Activated naive CD8-positive, alpha-beta T cell treated with anti-CD3 and anti-CD28 coated beads, Interleukin-2, amount 50 U/mL, for 24 hours (primary cell): ENCODE measurements at places on chromosomes 1 and 21.
A peak's percentile ranks its signal among the peaks of the same experiment; 100 is the strongest.

- H3K4me3 ChIP-seq: no peak overlapping the region
- H3K27me3 ChIP-seq: no peaks in the 10 kb centered on the region
- DNase-seq: no peak
- H3K27ac ChIP-seq: peak overlapping the region; percentile 65
Observed at GRCh38 chr21:41366522-41367151, 4.8 kb downstream of the MX2 start.

- peaks cover 12% of the 10 kb centered on the region for H3K36me3 ChIP-seq
- no peak overlapping the region for H3K27ac ChIP-seq
- DNase-seq: no peak
- no peak overlapping the region for H3K4me3 ChIP-seq
- H3K4me1 ChIP-seq: peaks cover 5% of the 10 kb centered on the region
Observed at GRCh38 chr1:231359113-231359512, 21.0 kb downstream of the SPRTN start.

DNA sequence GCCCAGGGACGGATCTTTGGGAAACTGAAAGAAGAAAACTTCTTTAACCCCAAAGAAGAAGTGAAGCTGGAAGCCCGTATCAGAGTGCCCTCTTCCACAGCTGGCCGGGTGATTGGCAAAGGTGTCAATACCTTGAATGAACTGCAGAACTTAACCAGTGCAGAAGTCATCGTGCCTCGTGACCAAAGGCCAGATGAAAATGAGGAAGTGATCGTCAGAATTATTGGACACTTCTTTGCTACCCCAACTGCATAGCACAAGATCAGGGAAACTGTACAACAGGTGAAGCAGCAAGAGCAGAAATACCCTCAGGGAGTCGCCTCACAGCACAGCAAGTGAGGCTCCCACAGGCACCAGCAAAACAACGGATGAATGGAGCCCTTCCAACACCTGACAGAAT, 114.0 kb downstream of the NBPF12 start:
- peaks cover 13% of the 10 kb centered on the region for H3K27me3 ChIP-seq
- H3K4me1 ChIP-seq: peaks cover 4% of the 10 kb centered on the region
- no peak for DNase-seq
- H3K4me3 ChIP-seq: no peak overlapping the region

DNA sequence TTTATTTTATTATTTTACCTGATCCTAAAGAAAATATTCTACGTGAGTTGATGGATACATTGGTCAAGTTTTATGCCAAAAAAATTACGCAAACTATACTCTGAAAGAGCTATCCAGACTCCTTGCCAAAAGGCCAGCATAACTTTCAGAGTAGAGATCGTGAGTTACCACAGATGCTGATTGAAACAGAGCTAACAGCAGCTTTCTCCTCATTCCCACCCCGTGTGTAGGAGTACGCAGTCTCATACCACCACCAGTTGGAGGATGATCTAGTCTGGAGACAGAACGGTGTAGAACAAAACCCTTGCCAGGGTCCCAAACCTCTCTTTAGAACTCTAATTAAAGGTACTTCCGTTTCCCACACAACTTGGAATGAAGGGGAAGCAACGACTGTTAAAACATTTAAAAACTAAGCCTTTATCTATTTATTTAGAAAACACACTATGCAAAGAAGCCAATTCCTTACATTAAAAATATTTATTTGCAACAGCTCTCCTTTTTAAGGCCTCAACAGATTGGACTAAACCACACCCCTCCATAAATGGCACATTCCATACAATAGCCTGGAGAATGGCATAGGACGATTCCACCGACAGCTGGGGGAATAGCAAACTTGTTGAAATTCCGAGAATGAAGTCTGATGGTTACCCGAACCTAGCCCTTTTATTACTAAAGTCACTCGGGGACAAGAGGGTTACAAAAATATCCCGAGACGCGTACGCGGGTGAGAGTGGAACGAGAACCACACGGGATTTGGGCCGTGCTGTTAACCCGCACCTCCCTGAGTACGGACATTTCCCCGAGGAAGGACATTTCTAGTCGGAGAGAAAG, 1.4 kb downstream of the NUCKS1 start:
- peaks cover 3% of the 10 kb centered on the region for H3K27me3 ChIP-seq
- peak overlapping the region; percentile 90 for H3K27ac ChIP-seq
- DNase-seq: peak; percentile 20
- H3K4me3 ChIP-seq: peak overlapping the region; percentile 99

DNA sequence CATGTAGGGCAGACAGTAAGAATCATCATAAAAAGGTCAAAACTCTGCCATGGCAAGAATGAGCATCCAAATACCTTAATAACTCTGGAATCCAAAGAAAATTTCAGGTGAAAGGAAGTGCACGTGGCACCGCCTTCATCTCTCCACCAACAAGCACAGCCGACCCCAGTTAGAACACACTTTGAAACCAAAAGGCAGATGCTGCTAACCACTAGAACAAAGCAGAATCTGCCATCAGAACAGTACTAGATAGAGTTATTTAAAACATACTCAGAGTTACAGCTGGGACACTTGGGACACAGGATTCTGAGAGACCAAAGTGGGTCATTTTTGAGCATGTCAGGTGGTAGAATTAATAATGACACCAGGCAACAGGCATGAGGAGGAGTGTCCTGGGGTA, 106.7 kb upstream of the SOD1 start:
- DNase-seq: no peak
- H3K27ac ChIP-seq: no peak overlapping the region
- H3K4me3 ChIP-seq: no peak overlapping the region
- H3K36me3 ChIP-seq: peaks cover 3% of the 10 kb centered on the region
- H3K4me1 ChIP-seq: peaks cover 44% of the 10 kb centered on the region

DNA sequence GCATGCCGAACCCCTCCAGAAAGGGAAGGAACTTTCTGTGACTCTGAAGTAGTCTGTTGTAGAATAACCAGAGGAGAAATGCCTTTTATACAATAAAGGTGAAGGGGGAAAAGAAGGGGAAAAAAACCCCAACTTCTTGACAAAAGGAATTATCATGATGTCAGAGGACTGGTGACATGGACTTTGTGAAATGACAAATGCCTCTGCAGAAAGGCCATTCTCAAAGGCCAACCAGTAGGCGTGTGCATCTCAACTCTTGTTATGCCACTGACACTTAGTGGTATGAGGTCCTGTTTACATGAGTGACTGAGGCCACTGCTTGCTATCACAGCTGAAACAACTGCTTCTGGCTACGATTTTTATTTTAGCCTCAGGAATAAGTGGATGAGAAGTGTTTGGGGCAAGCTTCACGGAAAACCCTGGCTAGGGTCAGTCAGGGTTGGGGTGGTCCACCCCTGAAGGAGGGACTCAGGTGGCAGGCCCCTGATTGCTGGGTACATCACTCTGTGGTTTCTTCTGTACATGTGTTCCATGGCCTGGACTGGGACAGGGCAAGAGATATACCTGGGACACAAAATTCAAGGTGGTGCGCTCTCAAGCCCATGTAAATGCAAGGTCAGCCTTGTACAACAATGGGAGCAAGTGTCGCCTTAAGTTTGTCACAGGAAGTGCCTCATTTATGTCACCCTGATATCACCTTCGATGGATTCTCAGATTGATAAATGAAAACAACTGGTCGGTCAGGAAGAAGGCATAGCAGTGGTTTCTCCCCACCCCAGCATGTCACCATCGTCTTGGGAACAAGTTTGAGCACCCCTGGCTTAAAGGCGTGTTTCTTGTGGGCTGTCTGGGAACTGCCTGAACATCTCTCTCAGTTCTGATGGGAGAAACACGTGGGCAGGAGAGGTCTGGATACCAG, 12.4 kb downstream of the RUNX1 start:
- DNase-seq: no peak
- H3K4me3 ChIP-seq: peak overlapping the region; percentile 59
- H3K27ac ChIP-seq: peak overlapping the region; percentile 86
- H3K27me3 ChIP-seq: no peaks in the 10 kb centered on the region

DNA sequence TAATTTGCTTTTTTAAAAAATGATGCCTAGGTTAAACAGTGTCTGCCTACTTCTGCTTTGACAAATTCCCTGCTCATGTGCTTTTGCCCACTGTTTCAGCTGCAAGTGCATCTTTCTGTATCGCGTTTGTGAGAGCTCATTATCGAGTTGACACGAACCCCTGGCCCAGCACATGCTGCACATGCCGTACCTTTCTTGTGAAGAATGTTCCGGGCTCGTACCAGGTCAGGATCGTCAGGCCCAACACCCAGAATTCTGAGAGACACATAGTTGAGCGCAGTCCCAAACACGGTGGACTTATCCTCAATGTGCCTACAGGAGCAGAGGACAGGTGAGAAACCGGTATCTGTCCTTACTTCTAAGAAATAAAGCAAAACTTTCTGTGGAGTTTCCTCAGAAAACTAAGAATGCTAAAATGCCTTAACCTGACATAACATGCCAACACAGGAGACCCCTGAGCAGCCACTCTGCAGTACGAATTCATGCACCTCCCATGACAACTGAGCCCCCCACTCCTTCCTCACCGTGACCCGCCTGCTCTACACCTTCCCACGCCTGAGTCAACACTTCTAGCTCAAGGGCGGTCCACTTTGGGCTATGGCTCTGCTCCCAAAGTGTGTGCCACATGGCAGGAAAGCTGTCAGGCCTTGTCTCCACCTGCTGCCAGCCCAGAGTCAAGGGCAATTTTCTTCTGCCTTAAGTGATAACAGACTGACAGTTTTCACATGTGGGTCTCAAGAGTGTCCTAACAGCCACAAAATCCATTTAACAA, 6.7 kb downstream of the LSS start:
- H3K27ac ChIP-seq: no peak overlapping the region
- no peak for DNase-seq
- no peak overlapping the region for H3K4me3 ChIP-seq
- peaks cover 9% of the 10 kb centered on the region for H3K4me1 ChIP-seq

- DNase-seq: peak; percentile 26
- H3K36me3 ChIP-seq: no peaks in the 10 kb centered on the region
- no peaks in the 10 kb centered on the region for H3K27me3 ChIP-seq
- peaks cover 15% of the 10 kb centered on the region for H3K4me1 ChIP-seq
- H3K4me3 ChIP-seq: no peak overlapping the region
Observed at GRCh38 chr21:24045775-24046215, 1561.5 kb downstream of the MRPL39 start.

DNA sequence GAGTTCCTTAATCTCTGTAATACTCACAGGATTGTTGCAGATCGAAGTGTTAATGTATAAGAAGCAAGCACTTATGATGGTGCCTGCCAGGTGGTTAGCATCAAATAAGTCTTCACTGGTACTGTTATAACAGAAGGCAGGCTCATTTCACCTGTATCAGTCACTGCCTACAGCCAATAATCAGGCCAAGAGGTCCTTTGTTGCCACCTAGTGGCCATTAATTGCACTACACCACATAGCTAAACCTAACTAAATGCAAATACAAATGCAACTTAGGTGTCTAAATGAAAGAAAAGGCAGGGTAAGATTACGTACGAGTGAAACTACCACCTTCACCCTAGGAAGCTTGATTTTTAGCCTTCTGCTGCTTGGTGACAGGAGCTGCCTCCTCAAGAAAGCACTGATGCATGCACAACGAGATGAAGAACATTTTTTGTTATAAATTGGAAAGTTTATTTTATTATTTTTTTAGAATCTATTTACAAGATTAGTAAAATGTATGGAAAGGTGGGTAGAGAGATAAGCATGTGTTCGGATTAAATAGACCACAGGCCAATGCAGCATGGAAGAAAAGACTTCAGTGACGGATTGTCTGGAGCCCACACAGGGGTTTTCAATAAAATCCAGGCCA, 334.8 kb upstream of the CAMK1G start:
- H3K36me3 ChIP-seq: no peaks in the 10 kb centered on the region
- H3K27me3 ChIP-seq: no peaks in the 10 kb centered on the region
- peak; percentile 46 for DNase-seq
- H3K27ac ChIP-seq: no peak overlapping the region

GRCh38 chr21:36700971-36701755, 2.2 kb downstream of the SIM2 start:
- peaks cover 33% of the 10 kb centered on the region for H3K4me1 ChIP-seq
- H3K27me3 ChIP-seq: peaks cover 77% of the 10 kb centered on the region
- DNase-seq: no peak
- H3K27ac ChIP-seq: no peak overlapping the region
- H3K36me3 ChIP-seq: no peaks in the 10 kb centered on the region

DNA sequence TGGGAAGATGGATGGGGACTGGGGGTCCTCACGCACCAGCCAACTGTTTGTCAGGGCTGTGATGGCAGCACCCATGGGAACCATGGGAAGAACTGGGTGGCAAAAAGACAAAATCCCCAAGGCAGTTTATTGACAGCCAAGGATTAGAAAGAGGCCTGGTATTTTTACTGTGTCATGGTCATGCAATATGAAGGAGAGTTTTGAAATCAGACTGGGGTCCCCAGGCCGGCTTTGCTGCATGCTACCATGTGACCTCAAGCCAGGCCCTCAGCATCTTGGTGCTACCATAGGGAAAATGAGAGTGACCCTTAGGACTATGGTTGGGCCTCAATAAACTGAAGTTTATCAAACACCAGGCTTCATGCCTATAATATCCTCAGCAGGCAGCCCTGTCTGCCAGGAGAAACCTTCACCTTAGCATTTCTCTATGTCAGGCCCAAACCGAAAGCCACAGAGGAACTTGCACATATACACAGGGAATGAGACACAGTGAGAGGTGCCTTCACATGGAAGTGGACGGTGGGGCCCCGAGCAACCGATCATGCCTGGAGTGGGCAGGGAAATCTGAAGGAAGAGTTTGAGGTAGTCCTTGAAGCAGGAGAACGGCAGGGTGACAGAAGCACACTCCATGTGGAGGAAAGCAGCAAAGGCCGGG, 203.2 kb downstream of the HIVEP3 start:
- H3K36me3 ChIP-seq: no peaks in the 10 kb centered on the region
- no peak overlapping the region for H3K27ac ChIP-seq
- no peaks in the 10 kb centered on the region for H3K27me3 ChIP-seq
- DNase-seq: no peak

DNA sequence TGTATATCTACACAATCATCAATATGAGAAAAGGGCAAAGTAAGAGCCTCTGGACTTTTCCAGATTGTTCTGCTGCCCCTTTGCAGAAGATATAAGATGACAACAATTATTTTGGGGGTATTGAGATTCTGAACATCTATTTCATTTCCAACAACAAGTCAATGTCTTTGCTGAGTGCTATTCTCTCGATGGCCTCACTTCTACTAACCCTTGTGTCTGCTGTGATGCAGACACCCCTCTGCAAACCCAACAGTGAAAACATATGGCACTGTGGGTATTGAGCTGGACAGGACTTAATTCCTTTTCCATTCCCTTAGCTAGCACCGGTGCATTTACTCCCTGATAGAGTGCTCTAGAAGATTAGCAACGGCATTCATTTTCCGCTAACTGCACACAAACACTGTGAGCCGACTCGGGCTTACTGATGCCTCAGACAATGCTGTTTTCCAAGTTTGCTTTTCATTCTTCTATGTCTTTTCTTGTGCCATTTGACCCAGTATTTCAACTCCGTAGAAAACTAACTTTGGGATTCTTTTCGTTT, 33.4 kb upstream of the SMYD2 start:
- peaks cover 22% of the 10 kb centered on the region for H3K27me3 ChIP-seq
- DNase-seq: no peak
- H3K36me3 ChIP-seq: no peaks in the 10 kb centered on the region
- no peak overlapping the region for H3K27ac ChIP-seq

DNA sequence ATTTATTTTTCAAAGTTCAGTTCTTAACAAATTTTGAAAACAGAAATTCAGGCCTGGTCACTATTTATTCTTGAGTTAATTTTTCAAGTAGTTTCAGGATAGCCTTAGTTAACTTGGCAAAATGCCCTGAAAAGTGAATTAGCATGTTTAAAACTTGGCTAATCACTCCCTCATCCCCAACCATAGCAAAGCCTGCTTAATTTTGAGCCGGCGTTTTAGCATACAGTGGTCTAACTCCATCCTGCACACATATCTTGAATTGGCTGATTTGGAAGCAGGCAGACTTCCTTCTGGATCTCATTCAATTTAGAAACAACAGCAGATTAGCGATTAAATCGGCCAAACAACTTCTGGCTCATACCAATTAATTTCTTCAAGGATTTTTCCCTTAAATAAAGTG, 439.2 kb downstream of the PTBP2 start:
- H3K4me3 ChIP-seq: no peak overlapping the region
- no peak for DNase-seq
